ENCODE measurements at places on chromosomes 6 and 20. TPM values are rescaled to one million over a fixed set of nuclear protein-coding genes. Genes with fewer than 3 reads are reported as not detected.

GRCh38 chr6:125547381-125547780 is 202.1 kb upstream of the HEY2 start:
- DNase-seq = no peak

DNA sequence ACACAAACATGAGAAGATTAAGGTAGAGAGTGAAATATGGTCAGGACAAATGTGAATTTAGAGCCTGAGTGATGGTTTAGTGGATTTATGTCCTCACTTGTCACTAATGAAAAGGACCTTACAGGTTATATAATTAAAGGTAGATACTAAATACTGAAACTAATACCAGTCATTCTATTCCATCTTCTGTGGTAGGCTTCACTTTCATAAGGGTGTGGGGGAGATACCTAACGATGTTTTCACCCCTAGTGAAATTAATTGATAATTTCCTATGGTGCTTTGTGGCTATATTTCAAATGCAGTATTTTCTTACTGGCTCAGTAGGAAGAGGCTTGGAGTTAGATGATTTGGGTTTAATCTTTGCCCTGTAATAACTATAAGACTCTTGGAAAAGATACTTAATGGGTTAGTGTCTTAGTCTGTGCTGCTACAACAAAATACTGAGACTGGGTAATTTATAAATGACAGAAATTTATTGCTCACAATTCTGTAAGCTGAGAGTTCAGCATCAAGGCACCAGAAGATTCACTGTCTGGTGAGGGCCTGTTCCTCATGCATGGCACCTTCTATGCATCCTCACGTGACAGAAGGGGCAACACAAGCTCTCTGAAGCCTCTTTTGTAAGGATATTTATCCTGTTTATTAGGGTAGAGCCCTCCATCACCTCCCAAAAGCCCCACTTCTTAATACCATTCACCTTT is 21.3 kb downstream of the RNF217 start:
- DNase-seq = no peak

Gene BTN1A1
- not detected for total RNA-seq

GRCh38 chr6:33161354-33162331 is 30.6 kb downstream of the COL11A2 start:
- peak; percentile 85 for DNase-seq

GRCh38 chr6:67535946-67536345 is 1099.1 kb upstream of the ADGRB3 start:
- no peak for DNase-seq

Measured in transverse colon (tissue), 4 donors.